Activated CD8-positive, alpha-beta memory T cell treated with anti-CD3 and anti-CD28 coated beads for 48 hours (primary cell): ENCODE measurements at places on chromosomes 7 and 10.

- DNase-seq = no peak
Measured at GRCh38 chr10:3353235-3353634, 180.7 kb upstream of the PITRM1 start.

- DNase-seq = no peak
Measured at GRCh38 chr10:36817898-36818297, 307.5 kb upstream of the ANKRD30A start.

DNA sequence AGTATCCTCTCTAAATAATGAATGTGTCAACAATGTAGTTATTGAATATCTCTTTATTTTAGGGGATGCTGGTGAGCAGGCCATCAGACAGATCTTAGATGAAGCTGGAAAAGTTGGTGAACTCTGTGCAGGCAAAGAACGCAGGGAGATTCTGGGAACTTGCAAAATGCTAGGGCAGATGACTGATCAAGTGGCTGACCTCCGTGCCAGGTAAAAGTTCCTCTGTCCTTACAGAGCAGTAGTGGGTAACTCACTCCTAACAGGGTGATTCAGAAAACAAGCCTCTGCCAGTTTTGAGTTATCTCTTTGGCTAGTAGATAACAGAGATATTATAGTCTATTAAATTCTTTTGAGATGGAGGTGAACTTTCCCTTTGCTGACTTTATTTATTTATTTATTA is 67.3 kb downstream of the AP3M1 start:
- DNase-seq = no peak

GRCh38 chr7:2445898-2446555 is 30.2 kb downstream of the GRIFIN start:
- no peak for DNase-seq

DNA sequence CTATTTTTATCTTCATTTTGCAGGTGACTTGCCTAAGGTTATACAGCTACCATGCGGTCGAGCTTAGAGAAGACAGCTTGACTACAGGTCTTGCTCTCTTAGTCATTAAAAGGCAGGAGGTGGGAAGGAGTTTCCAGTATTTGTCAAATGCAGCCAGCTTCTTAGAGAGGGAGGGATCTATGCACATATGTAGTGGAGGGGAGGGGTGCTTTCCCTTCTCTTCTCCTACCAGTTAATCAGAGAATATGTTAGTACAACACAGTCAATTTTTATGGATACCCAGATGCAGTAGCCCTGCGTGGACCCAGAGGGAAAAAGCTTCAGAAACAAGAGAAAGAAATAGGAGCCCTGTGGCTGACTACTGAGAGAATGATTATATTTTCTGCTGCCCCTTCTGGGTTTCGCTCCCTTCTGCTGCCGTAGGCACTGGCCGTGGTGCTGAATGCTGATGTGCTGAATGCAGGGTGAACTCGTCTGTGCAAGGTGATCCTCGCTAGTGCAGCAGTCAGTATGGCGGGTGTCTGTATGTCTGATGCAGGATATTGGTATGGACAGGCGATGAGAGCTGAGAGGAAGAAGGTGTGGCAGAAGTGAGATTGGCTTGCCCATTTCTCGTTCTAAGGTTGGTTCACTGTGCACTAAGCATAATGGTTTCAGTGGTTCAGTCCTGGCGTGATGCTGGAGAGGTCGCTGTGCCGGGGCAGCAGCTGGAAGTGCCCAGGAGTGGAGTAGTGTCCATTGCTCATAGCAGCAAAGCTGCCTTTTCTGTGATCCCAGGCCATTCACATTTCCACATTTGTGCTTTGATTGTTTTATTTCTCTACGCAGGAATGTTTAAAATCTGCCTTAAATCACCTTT is 189.2 kb upstream of the PODXL start:
- no peak for DNase-seq

- no peak for DNase-seq
Measured at GRCh38 chr10:60809157-60809556, 30.9 kb downstream of the CDK1 start.
